ENCODE measurements at places on chromosomes 5 and 9.
A peak's percentile ranks its signal among the peaks of the same experiment; 100 is the strongest.

- DNase-seq: no peak
Measured at GRCh38 chr9:124795881-124796431, 19.0 kb downstream of the OLFML2A start.

- DNase-seq: no peak
Measured at GRCh38 chr9:3058409-3058808, 214.5 kb upstream of the PUM3 start.

- DNase-seq: no peak
Measured at GRCh38 chr5:5739490-5739945, 317.0 kb downstream of the ICE1 start.

DNA sequence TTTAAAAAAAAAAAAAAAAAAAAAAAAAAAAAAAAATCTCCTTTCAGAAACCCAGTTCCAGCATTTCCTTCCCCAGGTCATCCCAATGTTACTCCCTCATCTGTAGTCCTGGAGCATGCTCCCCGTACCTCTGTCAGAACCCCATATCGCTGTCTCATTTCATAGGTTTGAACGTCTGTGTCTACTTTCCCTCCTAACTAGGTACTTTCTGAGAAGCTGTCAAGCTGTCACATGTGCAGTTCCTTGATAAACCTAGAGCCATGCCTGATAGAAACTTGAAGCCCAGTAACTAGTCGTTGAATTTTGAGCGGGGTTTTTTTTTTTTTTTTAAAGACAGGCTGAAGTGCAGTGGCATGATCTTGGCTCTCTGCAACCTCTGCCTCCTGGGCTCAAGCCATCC, 15.6 kb downstream of the EXOSC3 start:
- DNase-seq: no peak

- no peak for DNase-seq
Measured at GRCh38 chr9:23229890-23230317, 596.1 kb downstream of the ELAVL2 start.

- no peak for DNase-seq
Measured at GRCh38 chr5:62574599-62574998, 4.0 kb upstream of the LRRC70 start.

DNA sequence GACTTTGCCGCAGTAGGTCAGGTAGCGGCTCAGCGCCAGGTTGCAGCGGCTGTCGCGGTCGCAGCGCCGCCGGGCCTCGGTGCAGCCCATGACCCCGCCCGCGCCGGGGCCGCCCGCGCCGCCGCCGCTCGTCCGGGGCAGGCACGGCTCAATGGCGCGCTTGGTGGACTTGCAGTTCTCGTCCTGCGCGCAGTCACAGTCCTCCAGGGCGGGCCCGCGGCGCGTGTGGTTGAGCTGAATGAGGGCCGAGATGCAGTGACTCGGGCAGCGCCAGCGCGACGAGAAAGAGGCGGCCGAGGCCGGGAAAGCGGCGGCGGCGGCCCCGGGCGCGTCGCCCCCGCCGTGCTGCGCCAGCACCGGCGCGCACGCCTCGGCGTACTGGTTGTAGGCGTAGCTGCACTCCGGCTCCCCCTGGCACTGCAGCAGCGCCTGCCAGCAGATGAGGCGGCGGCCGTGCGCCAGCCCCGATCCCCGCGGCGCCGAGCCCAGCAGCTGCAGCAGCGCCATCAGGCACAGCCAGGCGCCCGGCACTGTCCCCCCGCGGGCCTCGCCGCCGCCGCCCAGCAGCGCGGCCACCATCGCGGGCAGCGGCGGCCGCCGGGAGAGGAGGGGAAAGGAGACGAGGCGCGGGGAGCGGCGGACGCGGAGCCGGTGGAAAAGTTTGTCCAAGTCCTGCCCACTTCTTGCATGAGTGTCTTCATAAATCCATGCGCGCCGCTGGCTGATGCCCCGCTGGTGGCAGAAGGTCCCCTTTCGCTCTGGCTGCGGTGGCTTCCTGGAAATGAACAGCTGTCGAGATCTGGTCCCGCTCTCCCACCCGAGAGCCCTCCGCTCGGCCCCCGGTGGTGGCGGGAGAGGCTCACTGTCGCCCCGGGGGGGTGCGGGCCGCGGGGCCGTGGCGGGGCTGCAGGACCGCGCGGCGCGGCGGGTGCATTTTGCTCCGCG, 833 bp downstream of the GAS1 start:
- DNase-seq: peak; percentile 85

DNA sequence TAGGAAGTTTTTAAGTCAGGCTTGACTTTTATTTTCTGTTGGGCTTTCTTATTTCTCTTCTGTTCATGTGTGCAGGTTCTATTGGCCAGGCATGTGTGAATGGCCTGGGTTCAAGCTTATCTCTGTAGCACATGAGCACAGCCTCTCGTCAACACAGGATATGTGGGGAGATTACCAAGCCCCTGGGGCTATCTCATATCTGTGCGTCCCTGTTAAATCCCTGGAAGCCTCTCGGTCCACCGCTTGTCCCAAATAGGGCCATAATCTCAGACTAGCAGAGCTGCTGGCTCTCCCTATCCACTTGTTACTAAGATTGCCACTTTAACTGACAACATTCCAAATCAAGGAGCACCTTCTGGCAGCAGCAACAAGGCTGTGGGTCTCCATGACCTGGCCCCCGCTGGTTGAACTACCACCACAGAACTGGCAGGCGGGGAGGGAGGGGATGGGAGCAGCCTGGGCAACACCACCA, 28.4 kb upstream of the EBF1 start:
- DNase-seq: no peak

DNA sequence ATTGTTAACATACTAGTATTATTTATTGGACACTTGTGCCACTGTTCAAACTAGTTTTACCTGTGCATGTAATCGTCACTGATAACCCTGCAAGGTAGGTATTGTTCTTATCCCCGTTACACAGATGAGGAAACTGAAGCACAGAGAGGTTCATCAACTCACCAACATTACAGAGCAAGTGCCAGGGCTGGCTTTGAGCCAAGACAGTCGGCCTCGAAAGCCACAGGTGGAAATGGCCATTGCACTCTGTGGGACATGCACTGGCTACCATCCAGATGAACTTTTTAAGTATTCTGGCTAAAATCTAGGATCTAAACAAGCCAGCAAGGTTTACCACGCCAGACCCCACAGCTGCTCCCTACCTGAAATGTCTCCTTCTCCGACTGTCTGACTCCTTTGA, 57.9 kb downstream of the TEX10 start:
- DNase-seq: no peak

GRCh38 chr5:175383350-175383749, 60.6 kb downstream of the DRD1 start:
- DNase-seq: no peak

GRCh38 chr9:86324901-86325300, 29.3 kb downstream of the TUT7 start:
- no peak for DNase-seq

DNA sequence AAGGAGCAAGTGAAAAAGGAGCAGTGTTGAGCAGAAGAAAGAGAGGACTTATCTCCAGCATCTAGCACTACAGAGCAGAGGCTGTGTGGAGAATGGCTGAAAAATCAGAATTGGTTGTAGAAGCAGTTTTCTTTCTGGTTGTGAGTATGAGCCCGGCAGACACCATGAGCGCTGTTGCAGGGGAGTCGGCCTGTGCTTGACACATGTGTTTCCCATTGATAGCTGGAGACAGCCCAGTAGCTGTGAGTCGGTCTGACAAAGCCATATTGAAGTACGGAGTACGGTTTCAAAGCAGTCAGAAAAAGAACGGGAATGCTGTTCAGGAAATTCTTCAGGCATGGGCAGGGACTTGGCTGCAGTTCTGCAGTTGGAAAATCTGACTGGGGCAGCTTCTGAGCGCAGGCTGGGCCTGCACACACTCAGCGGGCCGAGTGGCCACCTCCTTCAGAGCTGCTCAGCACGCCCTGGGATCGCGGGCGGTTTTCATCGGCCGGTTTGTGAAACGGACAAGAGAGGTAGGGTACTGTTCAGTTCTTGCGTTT, at the start of gene SGCD:
Gene SGCD, plus strand, starts transcription at position 447 of the 542 bp plus-strand sequence.
- peak; percentile 86 for DNase-seq

Measured in sigmoid colon (tissue), 7 donors.